ENCODE measurements at places on chromosomes 5 and 9.

DNA sequence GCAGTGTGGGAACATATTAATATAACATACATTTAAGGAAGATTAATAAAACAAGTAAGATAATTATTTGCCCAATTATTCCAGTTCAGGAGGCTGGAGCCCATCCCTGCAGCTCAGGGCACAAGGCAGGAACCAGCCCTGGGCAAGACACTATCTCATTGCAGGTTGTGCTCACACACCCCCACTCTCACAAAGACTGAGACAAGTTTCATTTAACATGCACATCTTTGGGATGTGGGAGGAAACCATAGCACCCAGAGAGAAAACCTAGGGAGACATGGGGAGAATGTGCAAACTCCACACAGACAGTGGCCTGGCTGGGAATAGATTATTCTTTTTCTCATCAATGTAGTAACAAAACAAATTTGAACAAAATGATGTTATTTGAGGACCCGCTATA is 279.1 kb downstream of the MCTP1 start:
- DNase-seq, result no peak

GRCh38 chr5:93599001-93599379 is 16.0 kb downstream of the NR2F1 start:
- no peak for DNase-seq

DNA sequence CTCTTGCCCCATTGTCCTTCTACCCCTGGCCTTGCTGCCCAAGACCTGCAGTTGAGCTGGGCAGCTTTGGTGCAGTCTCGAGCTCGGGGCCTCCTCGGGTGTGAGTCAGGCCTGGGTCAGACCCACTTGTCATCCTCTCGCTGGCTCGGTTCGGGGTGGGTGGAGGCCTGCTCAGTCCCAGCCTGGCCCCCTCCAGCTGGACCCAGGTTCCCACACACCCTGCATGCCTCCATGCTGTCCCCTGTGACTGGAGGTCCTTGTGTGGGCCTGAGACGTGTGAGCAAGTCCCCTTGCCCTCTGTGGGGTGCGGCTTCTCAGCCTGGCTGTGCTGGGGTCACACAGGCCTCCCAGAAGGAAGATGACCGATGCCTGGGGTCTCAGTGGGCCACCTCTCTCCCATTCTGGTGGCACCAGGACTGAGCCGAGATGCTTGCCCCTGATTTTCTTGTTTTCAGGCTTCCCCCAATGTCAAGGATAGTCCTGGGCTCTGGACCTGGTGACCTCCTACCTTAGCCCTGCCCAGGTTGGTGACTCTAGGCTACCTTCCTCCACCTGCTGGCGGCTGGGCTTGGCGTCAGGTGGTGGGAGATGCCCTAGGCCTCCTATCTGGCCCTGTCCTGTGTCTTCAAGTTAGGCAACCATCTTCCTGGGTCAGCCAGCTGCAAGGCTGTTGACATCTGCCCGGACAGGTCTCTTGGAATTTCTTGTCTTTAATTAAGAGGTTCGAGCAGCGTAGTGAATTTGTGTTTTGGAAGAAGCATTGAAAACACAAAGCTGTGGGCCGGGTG is 15.1 kb downstream of the WNK2 start:
- DNase-seq, result no peak

DNA sequence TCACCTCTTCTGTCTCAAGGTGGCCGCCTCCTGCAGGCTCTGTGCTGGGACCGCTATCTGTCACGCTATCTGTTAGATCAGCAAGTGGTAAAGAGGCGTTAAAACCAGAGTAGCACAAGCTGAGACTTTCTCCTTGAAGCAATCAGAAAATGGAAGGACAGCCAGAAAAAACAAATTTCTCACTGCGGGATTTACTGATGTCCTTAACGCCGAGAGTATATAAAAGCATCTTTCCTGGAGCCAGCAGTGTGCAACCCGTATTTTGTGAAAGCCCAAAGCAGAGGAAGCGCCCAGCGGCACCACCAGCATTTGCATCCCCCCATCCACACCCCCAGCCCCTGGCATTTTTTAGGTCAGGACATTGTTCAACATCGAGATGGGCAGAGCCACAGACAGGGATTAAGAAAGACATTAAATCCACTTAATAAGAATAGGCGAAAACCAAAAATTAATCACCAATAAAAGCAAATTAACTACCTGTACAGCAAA is 48.6 kb downstream of the DUSP1 start:
- DNase-seq, result no peak

DNA sequence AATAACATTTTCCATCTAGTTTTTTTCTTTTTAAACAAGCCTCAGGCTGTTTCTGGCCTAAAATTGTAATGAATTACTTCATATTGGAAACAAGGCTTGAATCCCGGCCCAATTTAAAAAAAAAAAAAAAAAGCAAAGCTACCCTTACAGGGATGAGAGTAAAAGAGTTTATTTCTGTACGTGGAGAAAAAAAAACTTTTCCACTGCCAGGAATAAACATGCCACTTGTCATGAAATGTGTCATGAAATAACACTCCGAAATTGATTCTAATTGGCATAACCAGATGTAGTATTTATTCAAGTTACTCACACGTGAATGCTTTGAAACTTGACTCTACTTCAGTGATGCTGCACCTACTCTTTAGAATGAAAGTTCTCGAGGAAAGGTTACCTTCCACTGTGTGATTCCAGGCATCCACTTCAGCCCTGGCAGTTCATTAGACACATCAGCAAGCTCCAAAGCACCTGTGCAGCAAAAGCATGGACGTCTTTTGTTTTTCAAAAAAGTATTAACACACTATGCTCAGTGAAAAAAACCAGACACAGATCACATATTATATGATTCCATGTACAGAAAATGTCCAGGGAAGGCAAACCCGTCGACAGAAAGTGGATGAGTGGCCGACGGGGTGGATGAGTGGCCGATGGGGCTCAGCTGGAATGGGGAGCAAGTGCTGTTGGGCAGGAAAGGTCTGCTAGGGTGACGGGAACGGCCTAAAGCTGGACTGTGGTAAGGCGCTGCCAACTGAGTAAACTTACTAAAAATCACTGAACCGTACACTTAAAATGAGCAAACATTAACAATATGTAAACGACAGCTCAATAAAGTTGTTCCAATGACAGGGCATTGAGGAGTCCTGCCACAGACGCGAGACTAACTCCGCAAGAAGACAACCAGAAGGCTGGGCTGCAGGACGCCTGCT is 21.2 kb downstream of the NSUN2 start:
- no peak for DNase-seq

DNA sequence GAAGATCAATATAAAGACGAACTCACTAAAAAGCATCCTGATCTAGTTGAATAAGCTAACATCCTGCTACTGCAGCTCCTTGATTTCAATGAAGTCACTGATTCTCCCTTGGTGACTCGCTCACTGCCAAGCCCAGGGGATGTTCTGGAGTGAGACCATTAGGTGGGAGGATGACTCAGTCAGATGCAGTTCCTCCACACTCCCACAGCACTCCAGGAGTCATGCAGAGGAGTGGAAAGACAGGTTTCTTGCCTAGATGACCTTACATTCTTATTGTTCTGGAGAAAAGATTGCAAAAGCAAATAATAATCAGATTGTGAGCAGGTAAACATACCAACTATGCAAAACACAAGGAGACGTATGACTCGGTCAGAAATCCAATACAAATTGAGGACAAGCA is 15.3 kb downstream of the GCNT4 start:
- no peak for DNase-seq

GRCh38 chr5:116216246-116216645 is 131.4 kb downstream of the COMMD10 start:
- DNase-seq, result no peak

- no peak for DNase-seq
These were observed 35.3 kb downstream of the C5orf15 start for GRCh38 chr5:133933169-133933509.

DNA sequence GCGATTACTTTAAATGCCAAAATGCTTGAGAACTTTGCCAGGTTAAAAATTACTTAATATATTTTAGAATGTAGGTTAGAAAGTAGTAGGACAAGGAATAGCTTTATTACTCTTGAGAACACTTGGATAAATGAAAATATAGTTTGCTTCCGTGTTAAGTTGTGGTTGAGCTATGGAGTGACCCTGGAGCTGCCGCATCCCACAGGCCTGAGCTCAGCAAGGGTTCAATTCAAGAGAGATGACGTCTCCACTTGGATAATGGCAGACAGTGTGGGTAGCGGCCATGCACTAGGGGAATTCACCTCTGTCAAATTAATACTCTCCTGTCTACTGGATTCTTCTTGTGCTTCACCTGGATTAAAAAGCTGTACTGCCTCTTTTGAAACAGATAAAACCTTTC is 105.0 kb downstream of the GAPVD1 start:
- DNase-seq, result no peak

DNA sequence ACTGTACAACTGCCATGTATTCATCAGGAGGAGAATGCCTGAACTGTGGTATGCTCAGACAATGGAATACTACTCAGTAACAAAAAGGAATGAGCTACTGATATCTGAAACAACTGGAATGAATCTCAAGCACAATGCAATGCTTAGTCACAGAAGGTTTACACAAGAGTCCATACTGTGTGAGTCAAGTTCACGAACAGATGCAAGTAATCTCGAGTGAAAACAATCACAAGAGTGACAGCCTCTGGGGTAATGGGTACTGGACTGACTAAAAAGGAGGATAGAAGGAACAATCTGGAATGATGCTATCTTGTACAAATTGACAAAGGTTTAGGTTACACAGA is 19.5 kb upstream of the GOLGA1 start:
- no peak for DNase-seq

DNA sequence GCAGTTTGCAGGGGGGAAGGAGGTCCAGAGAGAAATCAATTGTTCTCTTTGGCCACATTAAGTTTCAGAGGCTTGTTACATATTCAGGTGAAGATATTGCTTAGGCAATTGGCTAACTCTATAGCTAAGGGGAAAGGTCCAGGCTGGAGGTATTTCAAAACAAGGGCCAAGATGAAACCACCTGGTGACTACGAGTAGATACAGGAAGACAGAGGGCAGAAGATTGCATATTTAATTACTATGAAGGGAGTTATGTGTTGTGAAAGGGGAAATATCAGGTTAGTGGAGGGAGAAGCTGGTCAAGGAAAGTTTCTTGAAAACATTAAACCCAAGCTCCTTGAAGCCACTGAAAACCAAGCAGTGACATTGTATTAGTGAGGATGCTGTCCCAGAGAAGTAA is 1.9 kb upstream of the RAD23B start:
- no peak for DNase-seq

DNA sequence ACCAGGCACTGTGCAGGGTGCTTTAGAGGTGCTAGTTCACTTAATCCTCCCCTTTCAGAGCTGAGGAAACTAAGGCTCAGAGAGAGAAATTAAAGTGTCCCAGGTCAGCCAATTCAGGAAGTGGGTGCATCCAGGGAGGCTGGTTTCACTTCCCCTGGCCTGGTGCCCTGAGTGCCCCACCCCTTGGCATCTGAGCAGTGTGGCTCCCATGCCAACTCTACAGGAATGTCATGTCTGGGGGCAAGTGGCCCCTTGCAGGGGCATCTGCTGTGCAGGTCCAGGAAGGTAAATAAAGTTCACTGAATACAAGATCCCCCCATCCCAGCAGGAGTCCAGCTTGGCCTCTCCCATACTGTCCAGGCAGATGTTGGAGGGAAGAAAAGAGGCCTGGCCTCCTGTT is 4.4 kb upstream of the N4BP3 start:
- DNase-seq, result no peak

DNA sequence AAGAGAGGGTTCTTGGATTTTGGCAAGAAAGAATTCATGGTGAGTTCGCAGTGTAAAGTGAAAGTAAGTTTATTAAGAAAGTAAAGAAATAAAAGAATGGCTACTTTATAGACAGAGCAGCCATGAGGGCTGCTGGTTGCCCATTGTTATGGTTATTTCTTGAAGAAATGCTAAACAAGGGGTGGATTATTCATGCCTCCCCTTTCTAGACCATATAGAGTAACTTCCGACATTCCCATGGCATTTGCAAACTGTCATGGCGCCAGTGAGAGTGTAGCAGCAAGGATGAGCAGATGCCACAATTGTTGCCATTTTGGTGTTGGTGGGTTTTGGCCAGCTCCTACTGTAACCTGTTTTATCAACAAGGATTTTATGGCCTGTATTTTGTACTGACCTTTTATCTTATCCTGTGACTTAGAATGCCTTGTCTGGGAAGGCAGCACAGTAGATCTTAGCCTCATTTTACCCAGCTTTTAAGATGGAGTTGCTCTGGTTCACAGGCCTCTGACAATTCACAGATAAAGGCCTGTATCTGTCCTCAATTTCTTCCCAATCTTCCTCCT is 1026.1 kb upstream of the DMAC1 start:
- DNase-seq, result no peak

DNA sequence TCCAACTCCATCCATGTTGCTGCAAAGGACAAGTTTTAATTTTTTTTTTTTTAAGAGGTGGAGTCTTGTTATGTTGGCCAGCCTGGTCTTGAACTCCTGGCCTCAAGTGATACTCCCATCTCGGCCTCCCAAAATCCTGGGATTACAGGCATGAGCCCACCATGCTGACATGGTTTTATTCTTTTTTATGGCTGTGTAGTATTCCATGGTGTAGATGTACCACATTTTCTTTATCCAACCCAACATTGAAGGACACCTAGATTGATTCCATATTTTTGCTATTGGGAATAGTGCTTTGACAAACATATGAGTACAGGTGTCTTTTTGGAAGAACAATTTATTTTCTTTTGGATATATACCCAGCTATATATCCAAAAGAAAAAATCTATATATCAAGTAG is 6.1 kb upstream of the POC5 start:
- no peak for DNase-seq

DNA sequence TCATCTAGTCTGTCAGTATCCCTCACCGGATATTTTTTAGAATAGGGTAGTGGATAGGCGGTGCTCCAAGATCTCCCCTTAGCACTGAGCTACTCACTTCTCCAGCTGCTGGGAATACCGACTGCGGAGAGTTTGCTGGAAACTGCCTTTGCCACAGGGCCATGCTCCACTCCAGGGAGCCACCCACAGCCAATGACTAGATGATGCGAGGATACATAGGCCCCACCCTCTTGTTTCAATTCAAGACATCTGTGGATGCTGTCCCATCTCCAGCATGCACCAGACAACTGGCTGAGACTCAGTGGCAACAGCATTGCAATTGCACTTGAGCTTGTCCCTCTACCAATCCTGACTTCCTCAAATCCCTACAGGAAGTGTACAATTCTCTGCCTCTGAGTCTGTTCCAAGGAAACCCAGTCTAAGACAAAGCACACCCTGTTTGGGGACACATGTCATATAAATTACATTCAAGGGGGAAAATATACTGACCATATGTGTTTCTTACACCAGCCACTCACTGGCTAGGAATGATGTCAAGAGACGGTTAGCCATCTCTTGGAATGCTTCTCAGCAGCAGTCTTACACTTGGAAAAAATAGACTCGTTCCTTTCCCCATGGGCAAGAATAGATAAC is 312.6 kb upstream of the KIF2A start:
- DNase-seq, result no peak

DNA sequence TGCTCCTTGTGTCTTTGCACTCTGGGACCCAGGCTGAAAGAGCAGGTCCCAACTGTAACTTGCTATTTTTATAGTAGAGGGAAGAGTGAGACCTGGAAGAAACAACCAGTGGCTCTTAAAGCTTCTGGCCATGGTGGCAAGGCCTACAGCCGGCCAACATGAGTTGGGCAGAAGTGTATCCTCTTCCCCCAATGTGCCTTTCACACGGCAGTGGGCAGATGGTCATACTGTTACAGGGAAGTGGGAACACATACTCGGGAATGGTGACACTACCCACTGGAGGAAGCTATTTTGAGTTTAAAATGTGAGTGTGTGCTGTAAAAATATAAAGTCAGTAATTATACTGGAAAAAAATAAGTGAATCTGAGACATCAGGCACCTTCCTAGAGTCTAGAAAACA is 116.0 kb downstream of the MVB12B start:
- DNase-seq, result no peak

GRCh38 chr9:131111186-131111853 is 14.1 kb upstream of the NUP214 start:
- DNase-seq, result no peak

GRCh38 chr5:78335976-78336375 is 24.4 kb upstream of the SCAMP1 start:
- no peak for DNase-seq
